ENCODE measurements at places on chromosomes 4 and X. TPM values are rescaled to one million over a fixed set of nuclear protein-coding genes. Genes with fewer than 3 reads are reported as not detected.

CT47B1 gene
- not detected for total RNA-seq

RBMX2 gene
- total RNA-seq = 8.3 TPM

GPC4 gene
- 4.1 TPM for total RNA-seq

SSX2B gene
- total RNA-seq = not detected

CENPVL1 gene
- total RNA-seq = not detected

ZNF711 gene
- total RNA-seq = 0.36 TPM

HMX1 gene
- total RNA-seq = not detected

CACNA1F gene
- total RNA-seq = not detected

MAGEA10 gene
- not detected for total RNA-seq

BRS3 gene
- total RNA-seq = not detected

SLITRK4 gene
- 5.2 TPM for total RNA-seq

STK32B gene
- 0.36 TPM for total RNA-seq

HPGDS gene
- not detected for total RNA-seq

MTTP gene
- not detected for total RNA-seq

PIR gene
- 31.1 TPM for total RNA-seq

ZNF157 gene
- total RNA-seq = not detected

ADH1C gene
- 0.54 TPM for total RNA-seq

HAND2 gene
- total RNA-seq = 11.0 TPM

NLRP2B gene
- total RNA-seq = not detected

PGAM4 gene
- not detected for total RNA-seq

Data from cardiac atrium fibroblast (primary cell).